ENCODE measurements at places on chromosomes 3 and 15.

- DNase-seq: no peak
Observed at GRCh38 chr15:100259266-100259665, 82.5 kb downstream of the ADAMTS17 start.

DNA sequence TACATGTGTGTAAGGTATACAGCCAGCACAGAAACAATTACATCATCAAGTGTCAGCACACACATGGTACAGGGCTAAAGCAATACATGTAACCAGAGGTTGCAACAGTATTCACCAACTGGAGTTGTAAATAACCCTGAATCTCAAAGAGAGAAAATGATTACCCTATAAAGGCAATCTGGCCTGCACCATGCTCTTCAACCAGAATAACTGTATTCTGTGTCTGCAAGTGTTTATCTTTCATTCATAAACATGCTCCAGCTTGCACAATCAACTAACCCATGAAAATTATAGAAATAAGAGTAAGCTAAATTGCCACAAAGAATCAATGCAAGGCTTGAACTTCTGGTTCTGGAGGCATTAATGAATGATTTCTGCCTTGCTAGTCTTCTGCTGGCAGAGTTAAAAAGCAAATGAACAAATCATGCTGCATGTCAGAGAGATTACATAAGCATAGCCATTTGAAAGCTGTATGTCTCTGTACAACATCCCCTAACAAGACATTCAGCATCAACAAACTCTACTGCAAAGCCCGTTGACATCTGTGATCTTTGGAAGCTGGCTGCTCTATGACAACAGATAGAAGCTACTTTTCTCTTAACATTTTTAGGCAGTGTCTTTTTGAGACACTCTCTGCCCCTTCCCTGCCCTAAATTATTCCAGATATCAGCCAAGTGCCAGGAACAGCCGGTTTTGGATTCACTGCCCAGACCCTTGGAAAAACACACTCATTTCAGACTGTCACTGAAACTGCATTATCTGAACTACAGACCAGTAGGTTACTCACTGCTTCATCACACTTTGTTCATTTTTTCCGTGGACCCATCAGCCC, 871.0 kb downstream of the OTOL1 start:
- no peak for DNase-seq

- DNase-seq: no peak
Observed at GRCh38 chr3:197354568-197355001, 56.2 kb upstream of the DLG1 start.

DNA sequence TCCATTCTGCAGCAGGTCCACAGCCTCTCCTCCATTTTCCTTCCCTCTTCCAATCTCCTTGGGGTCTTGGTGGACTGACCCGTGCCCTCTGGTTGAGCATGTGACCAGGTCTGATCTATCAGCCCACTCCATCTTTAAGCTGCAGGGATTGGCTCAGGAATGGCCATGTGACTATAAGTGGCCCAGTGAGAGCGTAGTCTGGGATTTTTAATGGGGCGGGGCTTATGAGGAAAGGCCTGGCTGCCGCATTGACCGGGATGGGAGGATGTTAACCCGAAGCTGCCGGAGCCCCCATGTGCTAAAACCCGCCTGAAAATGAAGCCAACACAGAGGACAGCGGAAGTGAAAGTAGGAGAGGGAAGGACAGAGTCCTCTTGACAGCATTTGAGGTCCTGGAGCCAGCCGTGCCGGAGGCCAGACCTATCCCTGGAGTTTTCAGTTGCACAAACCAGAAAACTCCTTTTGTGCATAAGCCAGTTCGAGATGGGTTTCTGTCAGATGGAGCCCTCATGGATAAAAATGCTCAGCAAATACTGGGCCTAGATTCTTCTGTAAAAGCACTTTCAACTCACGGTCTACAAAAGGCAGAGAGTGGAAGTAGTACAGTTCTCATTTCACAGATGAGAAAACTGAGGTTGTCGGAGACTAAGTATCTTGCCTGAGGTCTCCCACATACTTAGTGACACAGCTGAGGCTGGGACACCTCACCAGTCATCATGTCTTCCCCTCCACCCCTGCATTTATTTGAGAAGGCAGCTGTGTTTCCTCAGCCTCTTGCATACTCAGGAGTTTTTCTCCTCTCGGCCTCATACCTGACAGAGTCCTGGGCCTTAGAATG, 61.9 kb downstream of the ATP2B2 start:
- no peak for DNase-seq

GRCh38 chr3:30341851-30342250, 264.6 kb upstream of the TGFBR2 start:
- no peak for DNase-seq

- DNase-seq: no peak
Observed at GRCh38 chr15:43799945-43800285, at the start of gene SERINC4. Gene SERINC4, minus strand, starts transcription at chr15:43800220. Its CDS starts 234 bp downstream, at chr15:43799986.

DNA sequence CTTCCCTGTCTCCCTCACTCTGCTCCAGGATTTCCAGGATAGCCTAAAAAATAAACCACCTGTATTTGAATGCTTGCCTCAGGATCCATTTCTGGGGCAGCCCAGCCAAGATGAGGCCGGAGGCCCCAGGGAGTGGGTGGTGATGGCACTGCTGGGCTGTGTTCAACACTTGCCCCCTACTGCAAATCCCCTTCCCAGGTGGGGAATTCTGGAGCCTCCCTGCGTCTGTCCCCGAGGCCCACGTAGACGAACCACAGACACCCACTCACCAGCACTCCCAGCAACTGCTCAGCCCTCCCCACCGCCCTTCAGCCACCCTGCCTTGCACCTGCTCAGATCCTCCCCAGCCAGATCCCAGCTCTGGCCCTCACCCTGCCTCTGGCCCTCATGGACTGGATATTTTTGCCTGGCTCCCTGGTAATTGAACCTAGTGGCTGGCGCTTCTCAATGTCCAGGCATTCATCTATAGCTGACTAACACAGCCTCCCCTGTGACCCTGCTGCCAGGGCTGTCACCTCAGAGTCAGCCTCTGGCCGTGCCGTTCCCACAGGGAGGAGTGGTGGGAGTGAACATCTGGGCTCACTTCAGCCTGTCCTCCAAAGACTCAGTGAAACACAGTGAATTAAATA, 17.1 kb upstream of the EPB42 start:
- no peak for DNase-seq

DNA sequence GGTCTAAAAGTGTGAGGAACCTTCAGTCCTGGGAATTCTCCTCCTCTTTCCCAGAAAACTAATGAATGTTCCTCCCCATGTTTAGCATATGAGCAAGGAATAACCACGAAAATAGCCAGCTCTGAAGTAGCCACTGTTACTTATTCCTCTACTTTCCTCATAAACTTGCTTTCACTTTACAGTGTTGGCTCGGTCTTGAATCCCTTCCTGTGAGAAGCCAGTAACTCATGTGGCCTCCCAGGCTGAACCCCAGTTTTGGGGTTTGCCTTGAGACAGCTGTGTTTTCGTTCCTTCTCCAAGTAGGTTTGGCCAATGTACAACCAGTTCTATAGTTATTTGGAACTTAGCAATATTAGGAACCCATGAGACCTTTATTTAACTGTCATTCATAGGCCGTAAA, 195.0 kb downstream of the CNTN6 start:
- DNase-seq: no peak

- DNase-seq: no peak
Observed at GRCh38 chr15:69403594-69403993, 10.6 kb upstream of the KIF23 start.

DNA sequence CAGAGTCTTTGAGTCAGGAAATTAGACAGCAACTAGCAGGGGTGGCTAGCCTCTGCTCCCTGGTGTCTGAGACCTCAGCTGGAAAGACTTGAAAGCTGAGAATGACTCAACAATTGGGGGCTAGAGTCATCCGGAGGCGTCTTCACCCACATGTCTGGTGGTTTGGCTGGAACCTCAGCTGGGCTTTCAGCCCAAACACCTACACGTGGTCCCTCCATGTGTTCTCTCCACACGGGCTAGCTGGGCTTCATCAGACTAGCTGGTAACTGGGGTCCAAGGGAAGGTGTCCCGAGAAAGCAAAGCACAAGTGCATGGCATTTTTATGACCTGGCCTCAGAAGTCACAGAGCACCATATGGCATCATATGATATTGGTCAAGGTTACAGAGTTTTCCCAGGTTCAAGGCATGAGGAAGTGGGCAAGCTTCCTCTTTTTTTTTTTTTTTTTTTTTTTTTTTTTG, 19.9 kb upstream of the ABHD2 start:
- peak; percentile 27 for DNase-seq

- DNase-seq: no peak
Observed at GRCh38 chr3:126472277-126473006, 3.2 kb downstream of the ZXDC start.

DNA sequence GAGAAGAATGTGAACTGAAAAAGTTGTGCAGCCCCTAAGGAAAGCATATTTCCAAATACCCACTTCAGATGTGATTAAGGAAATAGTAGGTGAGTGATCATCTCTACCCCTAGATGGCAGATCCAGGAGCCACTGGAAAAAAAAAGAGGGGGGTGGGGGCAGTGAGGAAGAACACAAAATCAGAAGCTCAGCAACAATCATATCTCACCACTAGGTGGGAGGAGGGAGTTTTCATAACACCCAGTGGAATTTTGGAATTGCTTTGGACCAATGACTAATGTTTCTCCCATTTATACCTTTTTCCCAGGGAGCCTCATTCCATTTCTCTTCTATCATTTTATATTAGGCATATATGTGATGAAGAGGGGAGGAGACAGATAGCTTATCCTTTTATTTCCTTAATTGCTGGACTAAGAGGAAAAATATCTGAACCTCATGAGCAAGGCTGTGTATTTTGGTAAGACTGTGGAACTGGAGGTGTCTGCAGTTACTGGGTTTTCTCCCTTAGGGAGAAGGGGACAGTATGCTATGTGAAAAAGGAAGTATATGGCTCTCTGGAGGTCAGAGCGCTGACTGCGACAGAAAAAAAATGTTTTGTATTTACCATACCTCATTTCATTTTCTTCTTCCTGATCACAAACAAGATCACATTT, 363.4 kb downstream of the GAP43 start:
- no peak for DNase-seq

DNA sequence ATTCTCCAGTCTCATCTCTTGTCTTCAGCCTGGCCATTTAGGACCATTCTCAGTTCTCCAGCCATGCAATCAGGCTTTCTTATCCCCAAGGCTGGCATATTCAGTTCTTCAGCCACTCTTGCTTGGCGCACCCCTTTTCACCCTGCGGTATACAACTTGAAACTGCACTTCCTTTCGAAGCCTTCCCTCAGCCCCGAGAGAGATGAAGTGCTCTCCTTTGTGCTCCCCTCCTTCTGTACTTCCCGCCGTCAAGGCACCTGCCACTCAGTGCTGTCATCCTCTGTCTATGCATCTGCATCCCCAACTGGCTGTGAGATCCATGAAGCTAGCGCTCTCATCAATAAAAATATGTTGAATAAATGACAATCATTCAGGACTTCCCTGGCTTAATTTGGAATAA, 45.7 kb downstream of the MORC1 start:
- no peak for DNase-seq

- DNase-seq: no peak
Observed at GRCh38 chr3:175336406-175337133, 477.4 kb downstream of the NAALADL2 start.

DNA sequence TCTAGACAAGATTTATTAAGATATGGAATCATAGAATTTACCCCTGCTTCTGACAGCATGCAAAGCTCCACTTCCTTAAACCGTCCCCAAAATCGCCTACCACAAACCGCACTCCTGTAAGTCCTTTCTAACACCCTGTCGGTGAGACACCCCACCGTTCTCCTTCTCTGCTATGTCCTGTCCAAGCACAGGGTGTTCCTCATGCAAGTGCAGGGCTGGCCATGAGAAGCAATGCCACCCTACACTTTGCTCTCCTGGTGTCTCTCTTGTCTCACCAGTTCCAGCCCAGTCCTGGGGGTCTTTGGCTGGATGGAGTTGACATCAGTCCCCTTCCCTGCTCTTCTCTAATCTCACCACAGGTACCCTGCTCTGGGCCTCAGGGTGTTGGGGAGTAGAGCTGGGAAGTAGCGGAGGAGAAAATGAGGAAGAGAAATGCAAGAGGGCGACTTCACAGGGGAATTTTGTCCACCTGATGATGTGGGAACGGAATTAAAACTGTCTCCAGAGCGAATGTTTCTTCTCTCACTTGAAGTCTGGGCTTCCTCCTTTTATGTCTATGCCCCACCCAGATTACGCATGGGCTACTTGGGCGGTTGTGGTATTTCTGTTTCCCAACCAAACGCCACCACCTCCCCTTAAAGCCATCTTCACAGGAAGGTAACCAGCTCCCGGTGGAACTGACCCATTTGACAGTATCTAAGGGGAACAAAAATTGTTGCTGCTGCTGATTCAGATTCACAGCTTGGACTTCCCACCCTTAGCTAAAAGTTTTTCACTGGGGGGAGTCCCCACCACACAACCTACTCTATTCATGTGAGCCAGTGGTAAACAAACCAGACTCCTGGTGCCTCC, 49.9 kb downstream of the CASR start:
- no peak for DNase-seq

- no peak for DNase-seq
Observed at GRCh38 chr3:114718898-114719210, 425.0 kb downstream of the TIGIT start.

DNA sequence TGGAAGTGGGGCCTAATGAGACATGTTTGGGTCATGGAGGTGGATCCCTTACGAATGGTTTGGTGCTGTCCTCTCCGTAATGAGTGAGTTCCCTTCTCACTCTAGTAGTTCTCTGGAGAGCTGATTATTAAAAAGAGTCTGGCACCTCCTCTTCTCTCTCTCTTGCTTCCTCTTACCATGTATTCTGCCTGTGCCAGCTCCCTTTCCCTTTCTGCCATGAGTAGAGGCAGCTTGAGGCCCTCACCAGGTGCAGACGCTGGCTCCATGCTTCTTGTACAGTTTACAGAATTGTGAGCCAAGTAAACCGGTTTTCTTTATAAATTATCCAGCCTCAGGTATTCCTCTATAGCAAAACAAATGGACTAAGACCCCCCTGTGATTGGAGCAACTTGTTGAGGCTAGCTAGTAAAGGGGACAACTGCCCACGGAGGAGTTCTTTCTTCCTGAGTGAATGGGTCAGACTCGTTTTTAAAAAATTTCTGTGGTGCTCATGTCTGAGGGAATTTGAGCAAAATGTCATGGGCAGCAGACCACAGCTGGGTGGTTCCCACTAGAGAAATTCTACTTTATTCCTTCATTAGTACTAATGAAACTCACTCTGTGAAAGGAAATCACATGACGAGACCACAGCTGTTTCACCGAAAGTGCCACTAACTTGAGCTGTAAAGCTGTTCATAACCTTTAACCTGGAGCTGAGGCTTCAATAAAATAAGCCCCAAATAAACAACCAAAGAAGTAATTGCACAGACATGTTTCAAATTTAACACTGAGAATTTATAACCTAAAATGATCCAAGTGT, 210.0 kb downstream of the NFKBIZ start:
- no peak for DNase-seq

GRCh38 chr3:88775026-88775690, 332.3 kb upstream of the EPHA3 start:
- no peak for DNase-seq

- DNase-seq: no peak
Observed at GRCh38 chr3:10946526-10946925, 46.0 kb upstream of the SLC6A1 start.

GRCh38 chr3:184912163-184912562, 100.2 kb downstream of the VPS8 start:
- no peak for DNase-seq
